ENCODE measurements at places on chromosomes 3 and 15. TPM values are rescaled to one million over a fixed set of nuclear protein-coding genes. Genes with fewer than 3 reads are reported as not detected.

DNA sequence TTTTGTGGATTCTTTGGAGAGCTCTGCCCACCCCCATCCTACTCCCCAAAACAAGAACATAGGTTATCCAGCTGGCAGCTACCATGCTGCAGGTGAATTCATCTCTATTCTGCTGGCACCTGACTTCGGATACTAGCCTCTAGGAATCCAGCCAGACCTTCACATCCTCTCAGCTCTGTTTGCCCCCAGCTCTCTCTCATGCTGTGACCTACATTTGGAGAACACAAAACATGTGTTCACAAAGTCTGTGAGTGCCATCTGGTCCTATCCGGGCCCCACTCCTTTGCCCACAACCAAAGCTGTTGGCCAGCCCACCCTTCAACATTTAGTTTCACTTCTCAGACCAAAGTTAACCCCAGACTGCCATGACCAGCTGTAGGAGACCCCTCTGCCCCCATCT lies 89.4 kb upstream of the C3orf80 start:
- no peaks in the 10 kb centered on the region for H3K27me3 ChIP-seq
- no peaks in the 10 kb centered on the region for H3K4me1 ChIP-seq
- no peaks in the 10 kb centered on the region for H3K36me3 ChIP-seq

DNA sequence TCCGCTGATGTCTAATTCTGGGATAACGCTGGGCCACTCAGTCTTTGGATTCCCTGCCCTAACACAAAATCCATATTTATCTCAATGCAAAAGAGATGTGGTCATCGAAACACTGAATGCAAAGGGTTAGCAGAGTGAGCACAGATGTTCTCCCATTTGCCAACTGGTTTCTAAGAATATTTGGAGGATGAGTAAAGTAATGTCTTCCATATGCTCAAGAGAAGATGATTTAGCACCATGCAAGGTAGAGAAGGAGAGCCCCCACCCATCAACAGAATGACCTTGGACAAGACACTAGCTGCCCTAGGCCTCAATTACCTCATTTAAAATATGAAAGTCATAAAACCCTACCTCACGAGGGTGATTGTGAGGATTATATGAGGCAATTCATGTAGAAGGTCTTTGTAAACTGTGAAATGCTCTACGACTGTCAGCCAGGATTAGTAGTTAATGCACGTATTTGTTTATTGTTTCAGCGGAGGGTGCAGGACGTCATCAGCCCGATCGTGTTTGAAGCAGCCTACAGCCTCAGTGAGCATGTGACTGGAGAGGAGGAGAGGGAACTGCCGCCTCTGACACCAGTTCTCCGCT lies 232.9 kb upstream of the CTDSPL start:
- no peaks in the 10 kb centered on the region for H3K36me3 ChIP-seq
- no peaks in the 10 kb centered on the region for H3K4me1 ChIP-seq
- H3K4me3 ChIP-seq, result no peak overlapping the region
- H3K27me3 ChIP-seq, result no peaks in the 10 kb centered on the region
- no peak for DNase-seq

TGM4 gene
- total RNA-seq, result not detected

EXD1 gene
- total RNA-seq, result not detected

ELP6 gene
- total RNA-seq, result 28.5 TPM

Measured in breast epithelium (tissue), 4 donors.